Fibroblast of skin of scalp (primary cell): ENCODE measurements at places on chromosomes 5 and 9.

DNA sequence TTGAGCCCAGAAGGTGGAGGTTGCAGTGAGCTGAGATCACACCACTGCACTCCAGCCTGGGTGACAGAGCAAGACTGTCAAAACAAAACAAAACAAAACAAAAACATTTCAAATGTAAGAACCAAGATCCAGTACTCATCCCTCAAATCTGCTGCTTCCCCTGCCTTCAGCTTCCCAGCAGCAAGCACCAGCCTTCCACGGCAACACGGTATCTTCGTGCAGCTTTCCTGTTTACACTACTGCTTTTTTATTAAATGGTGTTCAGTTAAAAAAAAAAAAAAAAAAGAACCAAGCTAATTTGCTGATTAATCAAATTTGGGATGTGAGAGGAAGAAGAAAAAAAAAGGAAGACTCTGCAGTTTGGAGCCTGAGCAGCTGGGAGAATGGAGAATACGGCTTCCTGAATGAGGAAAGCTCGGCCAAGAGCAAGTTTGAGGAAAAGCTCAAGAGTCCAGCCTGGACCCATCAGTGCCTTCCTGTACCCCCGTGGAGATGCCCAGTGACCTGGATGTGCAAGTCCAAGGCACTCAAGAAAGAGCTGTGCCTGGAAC lies 28.0 kb upstream of the SLC2A8 start:
- DNase-seq: no peak

DNA sequence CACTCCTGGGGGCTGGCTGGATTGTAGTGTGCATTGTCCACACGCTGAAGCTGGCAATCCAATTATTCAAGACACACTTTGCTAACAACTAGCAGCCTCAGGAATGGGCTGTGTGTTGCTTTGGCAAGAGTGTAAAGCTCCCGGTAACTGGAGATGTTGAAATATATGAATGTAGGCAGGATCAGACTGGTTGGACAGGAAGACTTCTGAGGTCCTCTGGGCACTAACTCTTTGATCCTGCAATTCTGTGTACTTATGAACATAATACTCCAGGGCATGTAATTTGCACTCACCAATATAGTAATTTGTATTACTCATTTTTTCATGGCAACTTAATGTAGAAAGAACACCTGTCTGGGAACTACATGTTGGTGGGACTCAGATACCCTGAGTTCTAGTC lies 106.7 kb upstream of the SLC28A3 start:
- DNase-seq: no peak

DNA sequence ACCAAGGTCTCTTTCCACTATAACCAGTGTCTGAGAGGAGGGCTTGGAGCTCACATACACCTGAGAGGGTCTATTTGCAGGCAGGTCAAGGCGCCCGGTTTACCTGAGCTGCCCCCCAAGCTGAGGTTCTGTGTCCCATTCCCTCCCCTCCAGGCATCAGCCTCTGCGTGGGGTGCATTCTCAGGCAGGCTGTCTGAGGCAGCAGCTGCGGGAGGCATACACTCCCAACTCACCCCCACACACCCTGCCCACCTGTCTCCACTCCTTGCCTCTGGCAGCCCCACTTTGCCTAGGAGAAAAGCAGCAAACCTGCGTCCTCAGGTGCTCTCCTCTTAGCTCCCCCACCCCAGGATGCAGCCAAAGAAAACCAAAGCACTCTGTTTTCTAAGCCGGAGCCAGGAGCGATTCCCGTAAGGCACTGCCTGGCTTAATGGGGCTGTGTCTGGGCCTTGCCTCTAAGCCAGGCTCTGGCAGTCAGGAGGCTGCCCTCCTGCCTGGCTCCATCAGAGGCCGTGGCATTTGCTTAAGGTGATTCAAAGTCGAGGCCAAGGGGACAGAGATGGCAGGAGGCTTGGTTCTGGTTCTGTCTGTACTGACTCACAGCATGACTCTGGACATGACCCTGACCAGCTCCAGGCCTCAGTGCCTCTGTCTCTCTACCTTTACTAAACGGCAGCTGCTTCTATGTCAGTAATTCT lies 139.2 kb upstream of the TRIM32 start:
- no peak for DNase-seq

GRCh38 chr5:17103461-17103860 lies 114.0 kb upstream of the BASP1 start:
- no peak for DNase-seq

GRCh38 chr5:6036006-6036405 lies 342.3 kb downstream of the MED10 start:
- no peak for DNase-seq

- no peak for DNase-seq
These were observed 11.3 kb upstream of the MIER3 start for GRCh38 chr5:56963246-56963645.

DNA sequence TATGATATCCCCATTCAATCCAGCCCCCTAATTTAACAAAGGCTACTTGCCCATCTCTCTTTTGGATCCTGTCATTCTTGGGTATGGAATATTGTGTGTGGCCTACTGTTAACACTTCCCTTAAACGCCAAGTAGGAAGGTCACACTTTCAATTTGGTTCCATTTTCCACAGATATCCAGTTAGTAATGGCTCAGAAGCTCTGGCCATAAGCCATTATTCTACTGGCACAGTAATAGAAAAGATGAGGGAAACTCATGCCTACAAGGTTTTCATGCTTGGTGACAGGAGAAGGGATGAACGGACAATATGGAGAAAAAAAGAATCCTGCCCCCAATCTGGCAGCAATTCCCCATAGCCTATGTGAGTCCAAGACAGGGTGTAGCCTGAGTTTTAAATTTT lies 227.6 kb downstream of the CRB2 start:
- DNase-seq: no peak

GRCh38 chr5:36269478-36269877 lies 27.8 kb upstream of the NADK2 start:
- no peak for DNase-seq

DNA sequence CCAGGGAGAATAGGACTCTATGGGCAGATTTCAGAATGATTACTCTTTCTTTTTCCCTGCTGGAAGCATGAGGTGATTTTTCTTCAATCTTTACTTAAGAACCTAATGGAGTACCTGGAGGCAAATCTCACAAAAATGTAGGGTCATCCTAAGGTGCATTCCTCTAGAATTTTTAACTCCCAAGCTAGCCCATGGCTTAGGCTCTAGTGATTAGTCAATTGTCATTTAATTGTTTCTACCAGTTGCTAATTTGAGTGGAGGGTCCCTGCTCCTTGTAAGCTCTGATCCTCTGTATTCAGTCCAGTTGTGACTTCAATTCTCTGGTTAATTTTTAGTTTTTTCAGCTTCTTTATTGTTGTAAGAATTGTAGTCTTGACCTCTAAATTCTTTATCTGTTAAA lies 467.0 kb downstream of the HTR1A start:
- DNase-seq: no peak

- DNase-seq: no peak
These were observed 20.3 kb upstream of the ENC1 start for GRCh38 chr5:74660873-74661272.

GRCh38 chr9:70510157-70510770 lies 95.8 kb upstream of the KLF9 start:
- DNase-seq: no peak

DNA sequence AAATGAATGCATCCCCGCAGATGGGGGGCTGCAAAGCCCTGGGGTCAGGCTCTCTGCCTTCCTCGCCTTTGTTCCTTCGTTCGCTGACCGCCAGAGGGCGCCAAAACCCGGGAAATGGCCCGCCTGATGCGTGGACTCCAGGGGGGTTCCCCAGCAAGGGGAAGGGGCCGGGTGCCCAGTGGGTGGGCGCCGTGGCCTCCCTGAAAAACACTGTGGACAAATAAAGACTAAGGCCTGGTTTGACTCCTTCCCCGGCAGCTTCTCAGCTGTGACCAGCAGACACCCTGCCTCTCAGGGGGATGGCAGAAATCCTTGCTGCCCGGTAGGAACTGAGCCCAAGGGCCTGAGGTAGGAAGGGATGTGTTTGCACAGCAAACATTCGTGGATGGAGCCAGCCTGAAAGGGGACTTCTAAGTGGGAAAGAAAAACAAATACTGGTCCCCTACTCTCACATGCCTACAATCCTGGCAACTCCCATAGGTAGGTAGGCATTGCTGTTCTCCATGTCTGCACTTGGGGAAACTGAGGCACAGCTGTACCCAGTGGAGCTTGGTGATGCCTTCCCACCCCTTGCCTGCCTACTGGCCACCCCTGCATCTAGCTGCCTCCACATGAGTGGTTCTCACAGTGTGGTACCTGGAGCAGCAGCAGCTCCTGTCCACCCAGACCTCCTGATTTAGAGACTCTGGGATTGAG lies 57.7 kb downstream of the DUSP1 start:
- peak; percentile 37 for DNase-seq

GRCh38 chr5:111472579-111472978 lies 39.8 kb downstream of the STARD4 start:
- DNase-seq: no peak

- DNase-seq: peak; percentile 81
These were observed 110.5 kb downstream of the JMY start for GRCh38 chr5:79346420-79346824.

DNA sequence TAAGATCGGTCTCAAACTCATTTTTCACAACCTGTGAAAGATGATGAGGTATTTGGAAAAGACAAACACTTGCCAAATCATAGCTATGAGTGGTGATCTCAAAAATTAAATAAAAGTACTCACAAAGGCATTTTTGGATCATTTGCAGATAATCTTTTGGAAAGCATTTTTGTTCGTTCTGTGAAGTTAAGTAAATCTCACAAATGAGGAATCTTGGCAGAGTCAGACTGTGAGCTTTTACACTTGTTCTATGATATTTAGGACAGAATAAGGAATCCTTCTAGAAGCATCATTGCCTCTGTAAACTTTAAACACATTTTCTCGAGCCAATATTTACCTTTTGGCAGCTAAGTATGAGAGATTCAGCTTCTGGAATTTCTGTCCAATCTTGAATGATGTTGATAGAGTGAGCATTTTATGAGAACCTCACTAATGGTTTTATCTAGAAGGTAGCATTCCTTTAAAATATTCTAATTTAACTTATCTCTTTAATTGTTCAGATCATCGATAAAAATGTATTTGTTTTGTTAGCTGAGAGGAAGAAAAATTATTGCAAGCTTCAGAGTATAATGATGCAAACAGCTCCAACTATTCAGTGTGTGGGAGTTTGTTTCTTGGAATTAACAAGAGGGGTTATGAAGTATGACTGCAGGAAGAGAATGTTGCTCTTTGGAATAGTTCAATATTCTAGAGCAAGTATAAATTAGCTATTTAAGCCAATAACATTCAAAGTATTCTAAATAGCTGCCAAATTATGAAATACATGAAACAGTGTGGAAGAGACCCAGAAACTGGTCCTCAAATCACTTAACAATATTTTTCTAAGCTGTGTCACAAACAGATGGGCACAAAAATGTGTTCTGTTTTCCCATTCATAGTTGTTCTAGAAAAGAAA lies 48.6 kb upstream of the SLCO6A1 start:
- no peak for DNase-seq

DNA sequence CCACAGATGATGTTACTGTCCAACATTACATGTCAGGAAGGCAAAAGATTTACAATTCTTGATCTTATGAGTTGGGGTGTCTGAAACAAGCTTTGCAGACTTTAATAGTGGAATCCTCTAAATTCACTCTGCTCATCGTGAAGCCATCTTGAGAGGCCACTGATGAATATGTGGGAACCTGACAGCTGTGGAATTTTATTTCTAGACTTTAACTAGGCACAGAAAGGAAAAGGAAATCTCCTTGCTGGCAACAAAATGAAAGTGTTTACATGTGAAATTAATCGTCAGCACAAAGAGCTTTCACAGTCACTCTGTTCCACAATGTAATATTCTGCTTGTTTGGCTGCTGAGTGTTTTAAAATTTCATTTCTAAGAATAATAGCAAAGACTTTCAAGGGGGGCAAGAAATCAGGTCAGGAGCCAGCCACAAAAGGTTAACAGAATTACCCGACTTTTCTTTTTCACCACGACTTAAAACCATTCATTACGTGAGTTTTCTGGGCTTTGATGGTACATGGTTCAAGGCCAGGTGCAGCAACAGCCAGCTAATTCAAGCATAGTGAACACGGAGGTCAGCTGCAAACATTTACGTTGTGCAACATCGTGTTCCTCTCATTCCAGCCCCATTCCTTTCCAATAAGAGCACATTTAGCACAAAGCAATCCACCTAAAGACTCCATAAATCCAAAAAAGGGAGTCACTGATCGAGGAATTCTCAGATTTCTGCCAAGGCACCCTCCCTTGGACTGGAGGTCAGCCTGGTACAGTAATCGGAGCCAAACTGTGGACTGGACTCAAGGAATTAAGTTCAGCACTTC lies 14.6 kb downstream of the NREP start:
- peak; percentile 89 for DNase-seq

- DNase-seq: no peak
These were observed 12.1 kb downstream of the CCL28 start for GRCh38 chr5:43400082-43400481.

DNA sequence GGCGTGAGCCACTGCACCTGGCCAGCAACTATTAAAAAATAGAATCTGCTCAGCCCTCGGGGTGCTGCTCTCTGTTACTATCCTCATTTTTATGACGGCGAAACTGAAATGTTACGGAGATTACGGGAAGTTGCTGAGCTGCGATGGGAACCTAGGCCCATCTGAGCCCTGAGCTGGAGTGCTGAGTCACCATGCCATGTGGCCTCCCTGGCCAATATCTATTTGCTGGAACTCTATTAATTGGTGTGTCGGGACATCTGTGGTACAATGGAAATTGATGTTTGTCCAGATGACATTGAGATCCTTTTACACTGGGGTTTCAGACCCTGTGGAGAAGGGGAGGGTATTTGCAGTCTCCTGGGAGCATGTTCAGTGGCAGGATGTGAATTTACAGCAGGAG lies 8.1 kb downstream of the PRDM12 start:
- DNase-seq: no peak
